ENCODE measurements at places on chromosomes 4 and X. TPM values are rescaled to one million over a fixed set of nuclear protein-coding genes. Genes with fewer than 3 reads are reported as not detected.
A peak's percentile ranks its signal among the peaks of the same experiment; 100 is the strongest.

- H3K4me1 ChIP-seq, result no peaks in the 10 kb centered on the region
- H3K27me3 ChIP-seq, result no peaks in the 10 kb centered on the region
- H3K36me3 ChIP-seq, result no peaks in the 10 kb centered on the region
- H3K27ac ChIP-seq, result no peak overlapping the region
- no peak for DNase-seq
- no peak overlapping the region for H3K4me3 ChIP-seq
These were observed 157.5 kb upstream of the ITM2A start for GRCh38 chrX:79524642-79525041.

DNA sequence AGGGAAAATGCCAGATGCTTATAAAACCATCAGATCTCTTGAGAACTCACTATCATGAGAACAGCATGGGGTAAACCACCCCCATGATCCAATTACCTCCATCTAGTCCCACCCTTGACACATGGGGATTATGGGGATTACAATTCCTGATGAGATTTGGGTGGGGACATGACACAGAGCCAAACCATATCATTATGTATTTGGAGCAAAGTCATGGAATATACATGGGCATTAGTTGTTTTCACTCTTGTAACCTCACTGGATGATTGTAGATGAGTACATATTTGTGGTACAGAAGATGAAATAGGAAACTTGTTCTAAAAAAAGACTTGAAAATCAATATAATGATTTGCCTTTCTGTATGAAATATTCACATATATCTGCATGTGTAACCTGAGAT lies 674.5 kb upstream of the BOD1L1 start:
- no peak for DNase-seq
- H3K36me3 ChIP-seq, result no peaks in the 10 kb centered on the region
- no peak overlapping the region for H3K27ac ChIP-seq
- H3K27me3 ChIP-seq, result no peaks in the 10 kb centered on the region
- no peaks in the 10 kb centered on the region for H3K4me1 ChIP-seq
- H3K4me3 ChIP-seq, result no peak overlapping the region

NWD2 gene
- total RNA-seq, result not detected

CXCL8 gene
- total RNA-seq, result not detected

GRCh38 chrX:155070975-155071693 lies at the start of the genes BRCC3, CMC4 and MTCP1:
TSS of gene BRCC3 (plus strand) at chrX:155071508. CDS start at chrX:155071528, 20 bp downstream.
TSS of gene CMC4 (minus strand) at chrX:155071136. CDS start at chrX:155064023, 7,113 bp downstream.
TSS of gene MTCP1 (minus strand) at chrX:155071136. CDS start at chrX:155066010, 5,126 bp downstream.
- peaks cover 34% of the 10 kb centered on the region for H3K36me3 ChIP-seq
- H3K4me3 ChIP-seq, result peak within 1 kb of the TSS; percentile 91
- H3K27ac ChIP-seq, result peak within 1 kb of the TSS; percentile 92
- peak; percentile 82 for DNase-seq
- peaks cover 44% of the 10 kb centered on the region for H3K4me1 ChIP-seq

GRCh38 chr4:16231570-16232245 lies 5.4 kb upstream of the TAPT1 start:
- no peaks in the 10 kb centered on the region for H3K36me3 ChIP-seq
- no peak for DNase-seq
- H3K27ac ChIP-seq, result no peak overlapping the region
- H3K4me3 ChIP-seq, result no peak overlapping the region

DNA sequence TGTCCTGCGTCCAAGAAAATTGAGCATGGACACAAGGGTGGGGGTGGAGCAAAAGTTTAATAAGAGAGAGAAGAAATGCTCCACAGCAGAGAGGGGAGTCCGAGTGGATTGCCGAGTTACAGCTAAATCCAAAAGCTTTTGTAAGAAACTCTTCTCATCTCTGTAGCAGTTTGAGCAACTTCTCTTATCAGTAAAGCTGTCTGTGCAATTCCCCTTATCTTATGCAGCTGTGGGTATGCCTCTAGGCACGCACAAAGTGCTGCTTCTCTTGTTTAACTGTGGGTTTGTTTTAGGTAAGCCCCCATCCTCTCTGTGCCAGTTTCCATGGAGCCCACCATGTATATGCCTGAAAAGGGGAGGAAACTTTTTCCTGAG lies 44.8 kb downstream of the HMGB2 start:
- peak overlapping the region; percentile 69 for H3K4me3 ChIP-seq
- peak overlapping the region; percentile 55 for H3K27ac ChIP-seq
- H3K4me1 ChIP-seq, result peaks cover 16% of the 10 kb centered on the region
- peaks cover 12% of the 10 kb centered on the region for H3K36me3 ChIP-seq
- H3K27me3 ChIP-seq, result no peaks in the 10 kb centered on the region

GAGE1 gene
- total RNA-seq, result not detected

- no peaks in the 10 kb centered on the region for H3K4me1 ChIP-seq
- H3K4me3 ChIP-seq, result no peak overlapping the region
- H3K27me3 ChIP-seq, result no peaks in the 10 kb centered on the region
These were observed 58.9 kb upstream of the DKK2 start for GRCh38 chr4:107094976-107095375.

DNA sequence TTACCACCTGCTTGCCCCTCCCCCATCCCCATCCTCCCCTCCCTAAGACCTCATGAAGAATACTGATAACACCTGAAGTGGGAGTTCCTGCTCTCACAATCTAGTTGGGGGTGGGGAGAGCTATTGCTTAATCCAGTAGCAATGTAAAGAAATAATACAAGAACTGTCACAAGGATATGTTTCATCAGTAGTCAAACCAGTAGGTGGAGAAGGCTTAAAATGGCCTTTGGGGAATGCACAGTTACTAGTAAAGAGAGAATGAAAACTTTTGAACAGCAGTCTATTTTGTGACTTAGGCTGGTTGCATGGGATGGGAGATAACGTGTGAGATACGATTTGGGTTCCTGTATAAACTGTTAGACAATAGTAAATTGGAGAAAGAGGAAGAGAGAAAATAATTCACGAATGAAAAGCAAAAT lies 6.0 kb downstream of the GALNT7 start:
- no peaks in the 10 kb centered on the region for H3K36me3 ChIP-seq
- peaks cover 30% of the 10 kb centered on the region for H3K4me1 ChIP-seq
- DNase-seq, result no peak
- H3K4me3 ChIP-seq, result no peak overlapping the region
- H3K27ac ChIP-seq, result no peak overlapping the region

DNA sequence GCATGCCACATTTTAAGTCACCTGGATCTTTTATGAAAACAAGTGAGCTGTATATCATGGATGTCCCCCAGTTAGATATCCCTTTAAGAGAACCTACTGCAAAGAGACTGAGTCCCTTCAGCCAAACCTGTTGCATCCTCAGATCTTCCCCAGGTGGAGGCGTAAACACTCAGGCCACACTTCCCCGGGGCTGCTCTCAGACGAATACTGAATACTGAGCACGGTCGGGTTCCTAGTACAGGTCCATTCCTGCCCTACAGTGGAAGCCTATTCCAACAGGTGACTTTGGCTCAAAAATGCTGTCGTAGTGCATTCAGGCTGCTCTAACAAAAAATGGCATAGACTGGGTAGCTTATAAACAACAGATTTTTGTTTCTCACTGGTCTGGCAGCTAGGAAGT lies 320.2 kb upstream of the CLNK start:
- no peak overlapping the region for H3K4me3 ChIP-seq
- H3K27ac ChIP-seq, result no peak overlapping the region
- no peak for DNase-seq
- no peaks in the 10 kb centered on the region for H3K36me3 ChIP-seq
- H3K4me1 ChIP-seq, result peaks cover 7% of the 10 kb centered on the region

CSTF2 gene
- total RNA-seq, result 35.5 TPM

DNA sequence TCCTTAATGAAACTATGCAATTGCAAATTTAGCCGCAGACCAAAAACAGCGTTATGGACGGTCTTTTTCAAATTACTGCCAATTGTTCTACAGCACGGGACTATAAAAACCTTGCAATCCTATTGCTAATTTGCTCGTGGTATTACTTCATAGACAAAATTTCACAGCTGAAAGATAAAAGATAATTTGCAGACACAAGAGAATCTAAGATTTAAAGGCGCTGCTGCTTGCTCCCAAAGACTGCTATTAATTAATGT lies 1.4 kb upstream of the CAMK2D start:
- no peak for DNase-seq
- H3K4me3 ChIP-seq, result peak overlapping the region; percentile 93
- no peaks in the 10 kb centered on the region for H3K27me3 ChIP-seq
- peaks cover 12% of the 10 kb centered on the region for H3K36me3 ChIP-seq
- H3K4me1 ChIP-seq, result peaks cover 31% of the 10 kb centered on the region

DNA sequence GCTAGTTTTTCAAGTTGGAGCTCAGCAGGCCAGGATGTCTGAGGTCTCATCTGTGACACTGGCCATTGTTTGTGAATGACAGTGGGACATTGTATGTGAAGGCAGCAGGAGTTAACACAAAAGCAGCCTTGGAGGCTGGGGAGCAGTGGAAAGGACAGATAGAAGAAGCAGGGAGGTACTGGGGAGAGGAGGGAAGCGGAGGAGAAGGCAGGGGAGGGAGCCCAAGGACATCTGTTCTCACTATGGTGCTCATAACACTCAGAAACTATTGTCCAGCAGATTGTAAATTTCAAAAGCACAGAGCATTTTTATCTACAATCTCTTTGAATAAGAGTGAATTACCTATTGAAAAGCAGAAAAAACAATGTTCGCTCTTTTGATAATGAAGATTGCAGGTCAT lies 253.6 kb upstream of the DIPK2B start:
- peaks cover 4% of the 10 kb centered on the region for H3K27me3 ChIP-seq
- no peaks in the 10 kb centered on the region for H3K4me1 ChIP-seq
- H3K27ac ChIP-seq, result no peak overlapping the region
- no peak for DNase-seq
- H3K4me3 ChIP-seq, result no peak overlapping the region

GRCh38 chr4:101148551-101148950 lies 198.8 kb downstream of the PPP3CA start:
- peaks cover 3% of the 10 kb centered on the region for H3K4me1 ChIP-seq
- no peak overlapping the region for H3K27ac ChIP-seq
- DNase-seq, result no peak
- H3K4me3 ChIP-seq, result no peak overlapping the region
- H3K36me3 ChIP-seq, result no peaks in the 10 kb centered on the region
- no peaks in the 10 kb centered on the region for H3K27me3 ChIP-seq
